ENCODE measurements at places on chromosomes 7 and 10.

- DNase-seq = no peak
These were observed 394.9 kb downstream of the HTR7 start for GRCh38 chr10:90462749-90463470.

- DNase-seq = peak; percentile 4
These were observed 113.2 kb upstream of the DGKB start for GRCh38 chr7:15015545-15016314.

- no peak for DNase-seq
These were observed 183.7 kb downstream of the NEBL start for GRCh38 chr10:20713420-20713819.

GRCh38 chr7:81420526-81421226 lies 349.2 kb downstream of the HGF start:
- DNase-seq = no peak

GRCh38 chr7:131529617-131530016 lies 26.8 kb downstream of the PODXL start:
- no peak for DNase-seq

- DNase-seq = no peak
These were observed 92.1 kb upstream of the FGFR2 start for GRCh38 chr10:121690152-121690848.

DNA sequence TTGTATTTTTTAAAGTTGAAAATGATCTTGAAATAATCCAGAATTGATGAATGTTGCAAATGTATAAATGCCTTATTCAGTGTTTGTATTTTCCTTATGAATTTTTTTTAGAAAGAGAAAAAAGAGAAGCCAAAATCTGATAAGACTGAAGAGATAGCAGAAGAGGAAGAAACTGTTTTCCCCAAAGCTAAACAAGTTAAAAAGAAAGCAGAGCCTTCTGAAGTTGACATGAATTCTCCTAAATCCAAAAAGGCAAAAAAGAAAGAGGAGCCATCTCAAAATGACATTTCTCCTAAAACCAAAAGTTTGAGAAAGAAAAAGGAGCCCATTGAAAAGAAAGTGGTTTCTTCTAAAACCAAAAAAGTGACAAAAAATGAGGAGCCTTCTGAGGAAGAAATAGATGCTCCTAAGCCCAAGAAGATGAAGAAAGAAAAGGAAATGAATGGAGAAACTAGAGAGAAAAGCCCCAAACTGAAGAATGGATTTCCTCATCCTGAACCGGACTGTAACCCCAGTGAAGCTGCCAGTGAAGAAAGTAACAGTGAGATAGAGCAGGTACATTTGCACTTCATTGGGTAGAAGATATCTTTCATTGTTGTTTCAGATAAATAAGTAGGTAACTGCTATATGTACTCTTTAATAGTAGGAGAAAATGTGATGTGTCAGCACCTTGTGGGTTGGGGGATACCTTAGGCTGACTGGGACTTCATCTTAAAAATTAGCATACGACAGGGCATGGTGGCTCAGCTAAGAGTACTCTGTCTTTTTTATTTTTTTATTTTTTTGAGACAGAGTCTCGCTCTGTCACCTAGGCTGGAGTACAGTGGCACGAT lies 3.9 kb downstream of the DDX21 start:
- no peak for DNase-seq
